IPS-NIHi11 (cell line): ENCODE measurements at places on chromosomes 2 and 18.

GRCh38 chr2:189249171-189249570 lies 69.6 kb upstream of the COL5A2 start:
- DNase-seq = no peak

- no peak for DNase-seq
Measured at GRCh38 chr2:161703863-161704262, 79.6 kb downstream of the SLC4A10 start.

GRCh38 chr2:58638256-58638805 lies 397.2 kb upstream of the FANCL start:
- DNase-seq = no peak

DNA sequence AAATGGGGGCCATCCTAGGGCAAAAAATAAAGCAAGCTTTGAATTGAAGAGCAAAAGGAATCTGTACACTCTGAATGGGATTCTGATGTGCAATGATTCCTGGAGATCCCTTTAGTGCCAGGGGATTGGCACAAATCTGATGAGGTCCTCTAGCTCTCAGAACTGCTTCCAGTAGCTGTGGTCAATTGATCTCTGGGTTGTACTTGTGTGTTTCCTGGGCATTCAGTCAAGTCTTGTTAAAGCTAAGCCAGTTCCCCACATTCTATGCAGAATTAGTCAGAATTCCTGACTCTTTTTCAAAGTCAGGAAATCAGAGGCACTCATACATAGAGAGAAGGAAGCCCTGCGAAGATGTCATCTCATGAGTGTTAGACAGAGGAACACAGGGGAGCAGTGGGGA lies 161.3 kb downstream of the DNER start:
- no peak for DNase-seq

- DNase-seq = no peak
Measured at GRCh38 chr2:147173189-147173581, 671.6 kb upstream of the ACVR2A start.

DNA sequence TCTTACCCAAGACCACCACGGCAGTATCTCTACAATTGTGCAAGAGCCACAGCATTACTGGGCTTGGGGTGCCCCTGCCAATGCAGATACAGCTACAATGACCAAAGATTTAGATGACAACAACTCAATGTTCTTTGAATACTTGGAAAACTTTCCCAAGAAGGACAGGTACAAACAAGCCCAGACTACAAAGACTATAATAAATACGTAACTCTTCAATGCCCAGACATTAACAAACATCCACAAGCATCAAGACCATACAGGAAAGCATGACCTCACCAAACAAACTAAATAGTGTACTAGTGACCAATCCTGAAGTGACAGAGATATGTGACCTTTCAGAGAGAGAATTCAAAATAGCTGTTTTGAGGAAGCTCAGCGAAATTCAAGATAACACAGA lies 62.8 kb downstream of the ICA1L start:
- no peak for DNase-seq

DNA sequence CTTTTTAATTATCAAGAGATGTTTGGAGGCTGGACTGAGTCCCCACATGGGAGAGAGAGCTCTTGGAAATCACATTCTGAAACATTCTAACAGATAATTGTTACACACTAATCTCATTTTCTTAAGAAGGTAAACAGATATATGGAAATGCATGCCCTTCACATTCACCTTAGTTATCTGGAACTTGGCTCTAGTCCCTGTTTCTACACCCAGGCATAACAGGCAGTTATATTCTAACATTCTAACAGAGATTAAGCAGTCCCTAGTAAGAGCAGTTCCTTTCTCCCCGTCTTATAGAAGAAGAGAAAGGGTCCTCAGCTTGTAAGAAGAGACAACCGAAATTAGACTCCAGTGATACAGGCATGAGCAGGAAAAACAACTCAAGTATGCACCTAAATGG lies 385.4 kb downstream of the SOX11 start:
- DNase-seq = no peak

DNA sequence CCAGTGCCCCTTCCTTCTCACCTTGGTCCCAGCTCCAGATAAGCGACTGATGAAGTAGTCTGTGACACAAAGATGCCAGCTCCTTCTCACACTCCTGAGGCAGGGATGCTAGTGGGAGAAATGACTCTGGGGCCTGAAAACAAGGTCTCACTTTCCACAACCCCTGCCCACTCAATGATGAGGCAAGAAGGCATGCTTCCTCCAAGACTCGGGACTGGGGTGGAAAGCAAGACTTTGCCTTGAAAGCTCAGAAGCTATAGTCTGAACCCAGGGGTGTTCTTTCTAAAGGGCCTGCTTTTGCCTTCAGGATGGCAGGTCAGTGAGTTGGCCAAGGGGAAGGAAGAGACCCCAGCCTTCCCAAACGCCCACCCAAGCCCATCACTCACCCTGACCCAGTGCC lies 1.4 kb downstream of the CCDC142 start:
- DNase-seq = no peak

- DNase-seq = no peak
Measured at GRCh38 chr2:171158790-171159371, 1.8 kb downstream of the TLK1 start.

DNA sequence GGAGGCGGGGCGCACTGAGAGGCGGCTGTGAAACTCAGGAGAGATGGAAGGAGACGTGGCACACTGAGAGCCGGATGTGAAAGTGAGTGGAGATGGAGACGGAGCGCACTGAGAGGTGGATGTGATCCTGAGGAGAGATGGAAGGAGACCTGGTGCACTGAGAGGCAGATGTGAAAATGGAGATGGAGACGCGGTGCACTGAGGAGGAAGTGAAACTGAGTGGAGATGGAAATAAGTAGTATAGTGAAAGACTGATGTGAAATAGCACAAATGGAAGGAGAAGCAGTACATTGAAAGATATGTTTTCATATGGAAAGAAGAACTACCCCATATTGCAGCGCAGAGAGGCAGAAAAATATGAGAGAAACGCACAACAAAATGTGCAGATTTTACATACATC lies 281.6 kb upstream of the RGPD4 start:
- DNase-seq = no peak
